Colonic mucosa (tissue), 4 donors: ENCODE measurements at places on chromosomes 12 and 14. TPM values are rescaled to one million over a fixed set of nuclear protein-coding genes. Genes with fewer than 3 reads are reported as not detected.

KLHL33 gene
- total RNA-seq: 0.05 TPM

TAS2R42 gene
- total RNA-seq: not detected

C12orf54 gene
- not detected for total RNA-seq

STAB2 gene
- total RNA-seq: 0.56 TPM

SIVA1 gene
- 58.8 TPM for total RNA-seq

ERP27 gene
- total RNA-seq: 0.52 TPM

TRPV4 gene
- 0.10 TPM for total RNA-seq

OR6C2 gene
- not detected for total RNA-seq

THAP2 gene
- total RNA-seq: 6.0 TPM

CD69 gene
- 3.2 TPM for total RNA-seq

TMEM120B gene
- 6.5 TPM for total RNA-seq

DIO2 gene
- total RNA-seq: 0.37 TPM

PYGL gene
- 33.0 TPM for total RNA-seq

PIK3C2G gene
- 0.69 TPM for total RNA-seq

SLC8B1 gene
- total RNA-seq: 44.1 TPM

DTX1 gene
- 0.82 TPM for total RNA-seq

HDAC7 gene
- total RNA-seq: 27.3 TPM

SPSB2 gene
- total RNA-seq: 19.8 TPM

MYH6 gene
- total RNA-seq: 1.6 TPM

PTGDR gene
- total RNA-seq: 14.4 TPM

MRPL52 gene
- 79.1 TPM for total RNA-seq

PCED1B gene
- 2.1 TPM for total RNA-seq

CISTR gene
- total RNA-seq: not detected

CCDC196 gene
- 1.3 TPM for total RNA-seq

NGB gene
- total RNA-seq: not detected

CCND2 gene
- 180 TPM for total RNA-seq

TESPA1 gene
- total RNA-seq: 1.6 TPM

CNPY2 gene
- 76.8 TPM for total RNA-seq

GOLT1B gene
- total RNA-seq: 28.3 TPM

GPRC5A gene
- 246 TPM for total RNA-seq

MMP14 gene
- total RNA-seq: 59.1 TPM

TMEM229B gene
- total RNA-seq: 11.3 TPM

PLCZ1 gene
- not detected for total RNA-seq

SLC24A4 gene
- 0.17 TPM for total RNA-seq

SYCP3 gene
- total RNA-seq: 0.35 TPM

ADAM21 gene
- total RNA-seq: not detected

SLC17A8 gene
- total RNA-seq: 0.91 TPM

CELA1 gene
- total RNA-seq: not detected
